Spinal cord (tissue), 10 donors: ENCODE measurements at places on chromosomes 3 and 15. TPM values are rescaled to one million over a fixed set of nuclear protein-coding genes. Genes with fewer than 3 reads are reported as not detected.

TMEM266 gene
- polyA plus RNA-seq = 13.3 TPM

TIPARP gene
- polyA plus RNA-seq = 15.5 TPM

TRH gene
- polyA plus RNA-seq = 23.6 TPM

TRPM1 gene
- polyA plus RNA-seq = 0.05 TPM

MAP1A gene
- polyA plus RNA-seq = 189 TPM
